Stimulated activated naive CD8-positive, alpha-beta T cell treated with anti-CD3 and anti-CD28 coated beads, Interleukin-15, amount 100 ng/mL, for 72 hours (primary cell): ENCODE measurements at places on chromosomes 7 and 10.
A peak's percentile ranks its signal among the peaks of the same experiment; 100 is the strongest.

DNA sequence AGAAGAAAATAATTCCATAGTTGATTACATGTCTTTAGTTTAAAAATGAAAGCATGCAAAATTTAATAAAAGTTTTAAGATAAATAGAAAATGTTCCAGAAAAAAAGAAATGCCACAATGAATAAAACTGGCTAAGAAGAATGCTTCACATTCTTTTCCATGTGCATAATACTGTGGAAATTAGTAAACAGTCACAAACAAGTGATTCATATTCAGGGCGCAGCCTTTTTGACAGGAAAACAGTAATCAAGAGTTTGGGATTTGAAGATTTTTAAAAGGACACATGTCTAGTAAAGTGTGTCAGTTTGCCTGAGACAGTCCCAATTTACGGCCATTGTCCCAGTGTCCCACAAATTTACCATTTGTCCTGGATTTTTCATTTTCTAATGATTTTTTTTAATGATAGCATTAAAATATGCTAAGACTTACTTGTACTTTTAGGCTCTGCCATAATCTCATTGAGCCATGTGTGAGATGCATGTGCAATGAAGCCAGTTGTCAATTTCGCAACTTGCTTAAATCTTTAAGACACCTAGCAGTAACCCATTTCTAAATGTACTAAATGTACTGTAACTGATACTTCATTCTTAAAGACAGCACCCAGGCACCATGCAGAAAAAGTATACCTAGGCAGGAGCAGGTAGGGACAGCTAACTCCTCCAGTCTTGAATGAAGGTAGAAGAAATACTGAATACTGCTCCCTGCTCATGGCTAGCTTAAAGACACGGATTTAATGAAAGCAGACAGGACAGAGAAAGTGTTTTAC lies 46.9 kb downstream of the ZNF438 start:
- no peak for DNase-seq

DNA sequence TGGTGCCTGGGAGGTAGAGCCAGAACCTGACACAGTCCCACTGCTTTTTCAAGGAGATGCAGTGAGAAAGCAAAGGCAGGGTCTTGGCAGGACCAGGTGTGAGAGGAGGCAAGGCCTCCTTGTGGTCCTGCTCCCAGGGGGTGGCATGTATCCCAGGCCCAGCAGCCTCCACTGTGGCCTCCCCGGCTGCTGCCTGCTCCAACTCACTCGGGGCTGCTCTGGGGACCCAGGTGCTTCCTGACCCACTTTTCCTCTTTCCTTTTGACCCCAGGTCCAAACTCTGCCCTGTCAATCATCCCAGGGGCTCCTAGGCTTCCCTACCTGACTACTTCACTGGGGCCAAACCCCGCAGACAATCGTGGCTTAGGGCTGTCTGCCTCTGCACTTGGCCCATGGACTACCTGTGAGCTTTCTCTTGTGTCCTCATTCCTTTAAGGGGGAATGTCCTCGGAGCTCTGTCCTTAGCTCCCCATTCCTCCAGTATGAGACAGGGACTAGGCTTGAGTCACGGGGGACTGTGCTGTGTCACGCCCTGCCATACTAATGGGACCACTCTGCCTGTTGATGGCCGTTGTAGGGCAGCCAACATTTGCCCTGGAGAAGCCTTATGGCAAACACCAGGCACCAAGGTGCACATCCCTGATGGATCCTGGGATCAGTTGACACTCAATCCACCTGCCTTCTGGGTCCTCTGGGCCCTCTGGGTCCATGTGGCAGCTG lies 1.1 kb upstream of the AEBP1 start:
- no peak for DNase-seq

GRCh38 chr7:2271273-2272026 lies 29.4 kb downstream of the NUDT1 start:
- no peak for DNase-seq

DNA sequence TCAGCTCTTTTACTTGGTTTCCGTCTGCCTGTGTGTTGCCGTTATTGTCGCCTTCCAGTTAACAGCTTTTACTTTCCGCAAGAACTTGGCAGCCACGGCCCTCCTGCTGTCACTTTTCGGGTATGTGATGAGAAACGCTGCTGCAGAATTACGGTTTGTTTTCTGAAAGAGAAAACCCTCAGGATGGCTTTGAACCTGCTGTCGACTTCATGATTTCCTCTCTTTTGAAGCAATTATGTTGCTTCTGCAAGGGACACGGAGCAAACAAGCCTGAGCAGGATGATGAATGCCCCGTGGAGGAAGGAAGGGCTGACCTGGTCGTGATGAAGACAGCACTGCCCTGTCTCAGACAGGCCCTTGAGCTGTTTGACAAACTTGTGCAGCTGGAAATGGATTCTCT lies 339.8 kb downstream of the ABCA13 start:
- DNase-seq, result no peak

DNA sequence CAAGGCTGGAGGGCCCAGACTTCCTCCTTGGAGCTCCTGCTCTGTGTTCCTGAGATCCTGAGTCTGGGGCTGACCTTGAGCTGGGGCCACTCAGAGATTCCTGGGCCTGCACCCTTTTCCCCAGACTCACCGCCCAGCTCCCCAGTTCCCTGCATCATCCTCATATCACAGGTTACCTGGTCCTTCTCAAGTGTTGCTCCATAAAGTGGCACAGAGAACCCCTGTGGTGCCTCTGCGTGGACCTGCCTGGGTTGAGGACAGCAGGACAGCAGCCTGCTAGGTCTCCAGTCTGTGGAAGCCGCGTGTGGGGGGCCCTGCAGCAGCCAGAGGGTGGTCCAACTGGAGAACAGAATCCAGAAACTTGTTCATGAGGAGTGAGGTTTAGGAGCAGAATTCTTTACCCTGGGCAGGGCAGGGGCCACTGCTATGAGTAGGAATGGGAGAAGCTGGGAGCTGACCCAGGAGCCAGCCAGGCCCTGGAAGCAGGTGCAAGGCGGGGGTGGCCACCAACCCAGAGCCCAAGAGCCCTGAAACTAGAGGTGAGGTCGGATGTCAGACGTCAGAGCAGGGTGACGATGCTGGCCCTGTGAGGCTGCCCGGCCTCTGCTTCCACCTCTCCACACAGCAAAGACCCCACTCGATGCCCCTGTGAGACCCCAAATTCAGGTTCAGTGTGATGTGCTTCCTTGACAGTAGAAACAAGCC lies 299.4 kb downstream of the TCERG1L start:
- no peak for DNase-seq

DNA sequence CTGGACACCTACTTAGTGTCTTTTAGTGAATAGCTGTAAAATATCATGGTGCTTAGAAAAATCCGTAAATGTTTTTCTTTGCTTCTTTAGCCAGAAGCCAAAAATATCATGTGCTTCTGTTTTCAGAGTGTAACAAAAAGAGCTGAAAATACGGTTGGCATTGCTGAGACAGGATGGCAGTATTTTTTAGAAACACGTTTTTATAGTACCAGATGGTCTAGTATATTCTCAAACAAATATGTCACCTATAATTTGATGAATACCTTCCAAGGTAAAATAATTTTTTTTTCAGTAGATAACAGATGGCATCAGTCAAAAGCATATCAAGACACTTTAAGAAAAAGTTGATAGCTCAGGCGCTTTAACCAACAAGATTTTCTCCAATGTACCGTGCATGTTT lies 326.6 kb downstream of the PHF14 start:
- no peak for DNase-seq

GRCh38 chr7:67547183-67547907 lies 550.7 kb downstream of the TYW1 start:
- no peak for DNase-seq

GRCh38 chr7:18580950-18581349 lies 85.4 kb downstream of the HDAC9 start:
- DNase-seq, result no peak

- DNase-seq, result no peak
Observed at GRCh38 chr10:24419066-24419465, 210.1 kb downstream of the KIAA1217 start.

GRCh38 chr7:29126804-29127203 lies 19.5 kb downstream of the CPVL start:
- no peak for DNase-seq

DNA sequence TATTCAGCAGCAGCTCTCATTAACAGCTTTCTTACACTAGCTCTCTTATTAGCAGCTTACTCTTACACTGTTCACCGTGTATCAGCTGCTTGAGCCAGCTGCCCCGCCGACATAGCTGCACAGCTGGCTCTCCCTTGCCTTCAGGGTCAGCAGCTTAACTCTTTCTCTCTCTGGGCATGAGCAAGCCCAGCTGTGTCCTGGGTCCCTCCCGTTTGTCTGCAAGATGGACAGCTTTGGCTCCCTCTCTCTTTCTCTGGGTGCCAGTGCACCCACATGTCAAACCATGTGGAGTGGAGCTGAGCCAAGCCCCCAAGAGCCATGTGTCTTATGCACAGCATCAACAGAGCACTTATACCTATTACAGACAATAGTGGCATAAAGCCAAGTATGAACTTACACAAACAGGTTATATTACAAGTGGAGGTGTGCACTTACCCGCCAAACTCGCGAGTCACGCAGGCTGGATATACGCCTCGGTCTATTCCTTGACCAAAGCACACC lies 35.7 kb upstream of the MTPAP start:
- peak; percentile 30 for DNase-seq

DNA sequence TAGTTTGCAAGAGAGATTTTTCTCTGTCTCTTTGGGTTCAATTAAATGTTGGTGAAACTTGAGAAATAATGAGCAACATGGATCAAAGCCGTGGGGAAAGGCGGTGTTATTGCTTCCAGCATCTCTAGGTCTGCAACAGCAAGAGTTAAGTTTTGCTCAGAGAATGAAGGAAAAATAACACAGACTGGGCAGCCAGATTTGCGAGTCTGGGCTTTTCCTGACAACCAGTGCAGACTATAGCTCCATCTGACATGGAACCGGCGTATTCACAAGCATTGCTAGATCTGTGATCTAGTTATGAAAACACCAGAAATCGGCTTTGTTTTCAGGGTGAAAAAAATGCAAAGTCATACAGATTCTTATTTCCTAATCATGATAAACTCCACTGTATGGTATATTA lies 110.4 kb downstream of the CAMK1D start:
- DNase-seq, result no peak

DNA sequence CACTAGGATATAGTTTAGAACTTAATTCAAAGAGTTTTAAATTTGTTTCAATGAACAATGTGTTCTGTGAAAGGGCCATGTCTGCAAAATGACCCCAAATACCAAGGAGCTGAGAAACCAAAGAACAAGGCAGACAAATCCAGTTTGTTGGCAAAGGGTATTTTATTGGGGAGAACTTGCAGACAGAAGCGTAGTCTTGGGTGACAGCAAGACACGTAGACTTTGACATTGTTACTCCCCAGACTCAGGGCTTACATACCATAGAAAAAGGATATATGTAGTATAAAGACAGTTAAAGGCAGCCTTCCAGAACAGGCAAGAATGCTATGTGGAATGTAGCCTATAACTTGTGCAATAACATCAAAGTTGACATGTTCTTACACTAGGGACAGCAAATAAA lies 95.0 kb upstream of the TAS2R16 start:
- no peak for DNase-seq

DNA sequence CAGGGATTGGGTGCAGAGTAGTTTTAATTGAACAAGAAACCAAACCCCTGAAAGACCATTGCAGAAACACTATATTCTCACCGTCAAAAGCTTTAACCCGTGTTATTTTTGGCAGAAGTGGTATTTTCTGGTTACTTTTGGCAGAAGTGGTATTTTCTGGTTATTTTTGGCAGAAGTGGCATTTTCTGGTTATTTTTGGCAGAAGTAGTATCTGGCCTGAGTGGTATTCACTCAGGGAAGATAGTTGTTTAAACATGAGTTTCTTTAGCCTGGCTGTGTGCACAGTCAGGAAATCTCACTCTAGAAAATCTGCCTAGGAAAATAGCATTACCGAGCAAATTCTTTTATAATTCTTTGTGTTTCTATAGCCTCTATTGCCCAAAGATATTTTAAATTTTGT lies 322.7 kb downstream of the GFRA1 start:
- DNase-seq, result no peak

DNA sequence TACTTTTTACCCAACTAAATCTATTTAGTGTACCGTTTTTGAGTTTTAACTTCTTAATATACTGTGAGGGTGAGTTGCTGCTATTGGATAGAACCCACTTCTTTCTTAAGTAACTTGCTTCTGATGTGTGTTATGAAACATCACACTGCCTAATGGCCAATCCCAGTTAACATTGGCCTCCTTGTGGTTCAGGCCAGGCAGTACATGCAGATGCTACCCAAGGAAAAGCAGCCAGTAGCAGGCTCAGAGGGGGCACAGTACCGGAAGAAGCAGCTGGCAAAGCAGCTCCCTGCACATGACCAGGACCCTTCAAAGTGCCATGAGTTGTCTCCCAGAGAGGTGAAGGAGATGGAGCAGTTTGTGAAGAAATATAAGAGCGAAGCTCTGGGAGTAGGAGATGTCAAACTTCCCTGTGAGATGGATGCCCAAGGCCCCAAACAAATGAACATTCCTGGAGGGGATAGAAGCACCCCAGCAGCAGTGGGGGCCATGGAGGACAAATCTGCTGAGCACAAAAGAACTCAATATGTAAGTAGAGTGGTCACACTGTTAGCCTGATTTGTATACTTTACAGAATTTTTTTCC lies 39.7 kb downstream of the TES start:
- DNase-seq, result no peak

DNA sequence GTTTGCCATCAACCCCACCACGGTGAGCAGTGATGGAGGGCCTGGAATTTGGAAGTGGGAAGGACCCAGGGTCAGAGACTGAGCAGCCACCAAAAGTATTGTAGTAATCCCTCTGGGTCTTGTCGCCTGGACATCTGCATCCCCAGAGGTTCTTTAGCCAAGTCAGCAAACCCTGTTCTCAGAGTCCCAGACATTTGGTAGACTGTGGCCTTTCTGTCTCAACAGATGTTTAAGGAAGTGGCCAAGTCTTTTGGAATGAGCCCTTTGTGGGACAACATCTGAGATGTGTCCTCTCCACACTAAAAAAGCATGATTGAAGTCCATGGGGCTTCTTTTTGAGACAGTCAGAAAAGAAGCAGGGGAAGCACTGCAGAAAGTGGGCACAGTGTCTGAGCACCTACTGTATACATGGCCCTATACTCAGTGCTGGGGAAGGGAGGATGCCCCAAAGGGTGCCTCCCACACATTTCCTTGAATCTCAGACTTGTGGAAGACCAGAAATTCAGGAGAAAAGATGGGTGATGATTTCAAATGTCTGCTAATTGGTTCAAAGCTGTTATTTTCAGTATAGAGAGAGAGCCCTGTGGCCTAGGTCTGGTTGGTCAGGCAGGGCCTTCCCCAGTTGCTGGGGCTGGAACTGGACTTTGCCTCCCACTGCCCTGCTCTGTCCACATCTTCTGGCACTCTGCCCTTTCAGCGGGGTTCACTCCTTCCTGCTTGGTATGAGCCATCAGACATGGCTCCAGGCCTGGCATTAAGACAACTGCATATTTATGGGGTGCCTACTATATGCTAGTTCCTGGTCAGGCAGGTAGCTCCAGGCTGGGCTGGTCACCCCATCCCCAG lies 26.5 kb upstream of the VSIR start:
- no peak for DNase-seq

- no peak for DNase-seq
Observed at GRCh38 chr10:23754941-23755340, 316.1 kb downstream of the OTUD1 start.

GRCh38 chr10:98636921-98637329 lies 190.2 kb upstream of the HPS1 start:
- no peak for DNase-seq
